ENCODE measurements at places on chromosomes 11 and 22.

DNA sequence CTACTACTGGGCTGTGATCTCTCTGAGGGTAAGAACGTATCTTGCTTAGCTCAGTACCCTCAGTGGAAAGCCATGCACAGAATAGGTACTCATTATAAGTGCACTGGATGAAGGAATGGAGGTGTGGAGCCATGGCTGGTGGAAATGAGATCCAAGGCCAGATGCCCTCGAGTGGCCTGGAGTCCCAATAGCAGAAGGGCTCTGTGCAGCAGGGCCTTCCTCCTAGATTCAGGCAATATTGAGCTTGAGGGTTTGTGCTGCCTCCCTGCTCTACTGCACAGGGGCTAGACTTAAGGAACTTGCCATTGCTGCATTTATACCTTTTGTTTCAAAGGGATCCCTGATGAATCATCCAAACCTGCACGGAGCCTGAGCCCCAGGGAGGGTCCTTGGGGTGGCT, 33.6 kb upstream of the TUB start:
- no peak for DNase-seq

DNA sequence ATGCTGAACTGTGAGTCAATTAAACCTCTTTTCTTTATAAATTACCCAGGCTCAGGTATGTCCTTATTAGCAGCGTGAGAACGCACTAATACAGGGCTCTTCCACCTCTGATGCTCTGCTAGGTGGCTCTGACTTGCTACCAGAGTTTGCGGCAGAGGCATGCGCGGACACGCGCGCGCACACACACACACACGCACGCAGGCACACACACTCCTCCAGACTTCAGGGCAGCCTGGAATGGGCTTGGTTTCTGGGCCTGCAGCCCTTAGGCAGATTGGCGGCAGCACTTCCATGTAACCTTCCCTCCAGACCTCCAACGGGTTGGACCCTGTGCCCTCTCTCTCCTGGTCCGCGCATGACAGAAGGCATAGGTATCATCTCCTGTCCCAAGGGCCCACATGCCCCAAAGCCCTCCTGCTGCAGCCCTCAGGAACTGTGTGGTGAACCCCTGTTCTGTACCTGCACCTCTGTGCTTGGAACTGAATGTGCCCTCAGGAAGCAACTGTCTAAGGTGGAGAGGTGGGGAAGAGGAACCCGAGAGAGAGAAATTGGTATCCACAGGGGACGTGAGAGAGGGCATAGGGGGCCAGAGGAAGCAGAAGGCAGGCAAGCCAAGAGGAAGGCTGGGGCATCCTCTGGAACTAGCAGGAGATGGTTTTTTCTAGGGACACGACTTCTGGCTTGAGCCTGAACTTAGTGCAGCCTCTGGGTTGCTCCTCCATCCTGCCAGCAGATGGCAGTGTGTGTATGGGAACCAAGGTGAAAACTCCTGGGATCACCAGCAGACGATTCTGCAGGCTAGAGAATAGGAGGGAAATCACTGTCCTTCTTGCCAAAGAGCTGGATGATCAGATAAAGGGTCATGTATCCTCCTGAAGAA, 23.4 kb upstream of the RIC3 start:
- DNase-seq: peak; percentile 31

GRCh38 chr11:92253945-92254344, 29.3 kb downstream of the FAT3 start:
- DNase-seq: no peak

DNA sequence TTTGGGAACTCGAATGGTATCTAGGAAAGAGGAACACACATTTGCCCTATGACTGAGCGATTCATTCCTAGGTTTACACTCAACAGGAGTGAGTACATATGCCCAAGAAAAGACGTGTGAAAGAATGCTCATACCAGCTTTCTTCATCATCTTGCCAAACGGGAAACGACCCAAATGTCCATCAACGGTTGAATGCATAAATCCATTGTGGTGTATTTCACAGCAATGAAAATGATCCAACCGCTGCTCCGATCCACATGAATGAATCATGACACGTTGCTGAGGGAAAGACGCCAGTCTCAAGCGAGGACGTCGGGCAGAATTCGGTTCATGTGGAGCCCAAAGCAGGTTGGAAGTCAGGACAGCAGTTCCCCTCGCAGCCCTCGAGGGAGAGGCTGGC, 71.5 kb downstream of the CYTH4 start:
- no peak for DNase-seq

GRCh38 chr11:17102462-17102861, 25.0 kb upstream of the RPS13 start:
- no peak for DNase-seq

GRCh38 chr11:32526760-32527159, 56.9 kb upstream of the EIF3M start:
- DNase-seq: no peak

DNA sequence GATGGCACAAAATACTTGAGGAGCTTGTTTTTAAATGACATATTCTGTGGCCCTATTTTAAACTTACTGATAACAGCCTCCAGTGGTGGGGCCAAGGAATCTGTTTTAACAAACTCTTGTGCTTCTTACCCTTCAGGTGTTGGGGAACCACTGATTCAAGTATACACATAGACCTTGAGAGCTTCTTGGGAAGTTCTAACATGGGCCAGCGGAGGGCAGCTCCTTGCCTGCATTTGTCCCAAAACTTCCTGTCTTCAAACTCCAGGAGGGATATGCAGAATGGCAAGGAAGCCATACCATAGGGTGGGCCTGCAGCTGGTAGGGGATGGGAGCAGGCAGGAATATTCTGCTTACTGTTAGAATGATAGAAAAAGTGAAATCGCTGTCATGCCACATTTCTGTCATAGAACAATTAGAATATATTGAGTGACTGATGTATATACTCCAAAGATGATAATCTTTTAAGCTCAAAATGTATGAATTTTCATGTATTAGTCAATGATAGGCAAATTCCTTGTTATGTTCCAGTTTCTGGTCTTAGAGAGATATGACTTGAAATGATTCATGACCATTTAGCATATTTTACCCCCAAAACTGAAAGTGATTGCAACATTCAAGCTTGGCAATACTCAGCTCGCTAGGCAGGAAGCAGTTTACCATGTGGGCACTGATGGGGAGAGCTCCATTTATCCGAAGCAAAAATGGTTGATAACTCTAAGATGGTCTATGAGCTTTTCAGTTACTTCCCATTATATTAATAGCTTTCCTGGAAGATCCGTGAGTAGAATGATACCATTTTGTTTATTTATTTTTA, 9.2 kb downstream of the EXT2 start:
- DNase-seq: no peak

GRCh38 chr11:11587122-11587521, 34.7 kb downstream of the GALNT18 start:
- DNase-seq: no peak

DNA sequence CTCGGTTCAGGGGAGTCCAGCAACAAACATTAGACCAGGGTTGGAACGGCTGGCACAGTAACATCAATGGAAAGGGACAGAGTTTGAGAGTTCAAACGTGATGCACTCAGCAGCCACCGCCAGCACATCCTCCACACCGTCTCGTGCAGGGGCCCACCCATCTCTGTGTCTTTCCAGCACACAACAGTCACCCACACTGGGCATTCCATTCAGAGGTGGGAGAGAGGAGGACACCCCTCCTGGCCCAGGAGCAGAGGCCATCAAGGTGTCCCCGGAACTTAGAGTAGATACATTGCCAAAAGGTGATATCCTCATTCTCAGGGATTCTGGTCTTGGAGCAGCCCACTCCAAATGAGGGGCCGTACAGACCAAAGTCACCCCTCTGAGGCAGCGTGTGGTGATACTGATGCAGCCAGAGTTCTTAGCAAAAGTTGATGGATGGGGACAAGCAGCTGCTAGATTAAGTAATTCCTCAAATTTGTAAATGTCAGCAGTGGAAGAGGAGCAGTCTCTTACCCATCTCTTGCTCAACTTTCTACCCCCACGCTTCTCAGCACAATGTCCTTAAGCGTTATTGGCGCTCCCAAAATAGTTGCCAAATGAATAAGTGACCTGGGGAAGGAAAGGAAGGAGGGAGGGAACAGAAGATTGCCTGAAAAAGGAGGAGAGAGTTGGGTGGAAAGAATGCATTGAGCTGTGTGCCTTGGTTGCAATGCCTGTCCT, 5.5 kb downstream of the SNAP29 start:
- DNase-seq: no peak

GRCh38 chr11:128574576-128575011, 12.8 kb downstream of the ETS1 start:
- DNase-seq: no peak

DNA sequence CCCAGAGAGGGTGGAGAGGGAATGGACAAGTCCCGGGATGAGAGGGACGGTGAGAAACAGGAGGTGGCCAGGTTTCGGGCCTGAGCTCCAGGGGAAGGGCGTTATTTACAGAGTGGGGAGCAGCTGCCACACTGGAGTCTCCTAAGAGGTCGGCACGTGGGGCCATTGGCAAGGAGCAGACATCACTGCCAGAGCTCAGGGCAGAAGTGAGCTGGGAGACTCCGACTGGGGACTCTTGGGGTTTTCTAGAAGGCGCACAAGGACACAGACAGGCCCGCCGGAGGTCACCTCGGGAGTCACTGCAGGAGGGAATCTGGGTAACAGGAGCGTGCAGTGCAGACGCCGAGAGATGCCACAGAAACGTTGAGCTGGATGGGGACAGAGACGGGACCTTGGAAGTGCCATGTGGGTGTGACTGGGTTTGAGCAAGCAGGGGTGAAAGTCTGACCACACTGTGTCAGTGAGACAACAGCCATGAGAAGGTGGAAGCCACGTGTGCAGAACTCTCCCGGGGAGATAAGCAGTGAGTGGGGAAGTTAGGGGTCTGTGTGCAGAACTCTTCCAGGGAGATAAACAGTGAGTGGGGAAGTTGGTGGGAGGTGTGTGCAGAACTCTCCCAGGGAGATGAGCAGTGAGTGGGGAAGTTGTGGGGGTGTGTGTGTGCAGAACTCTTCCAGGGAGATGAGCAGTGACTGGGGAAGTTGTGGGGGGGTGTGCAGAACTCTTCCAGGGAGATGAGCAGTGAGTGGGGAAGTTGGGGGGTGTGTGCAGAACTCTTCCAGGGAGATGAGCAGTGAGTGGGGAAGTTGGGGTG, 187.5 kb downstream of the SHANK2 start:
- no peak for DNase-seq

- no peak for DNase-seq
Measured at GRCh38 chr22:36846949-36847348, 13.9 kb upstream of the NCF4 start.

DNA sequence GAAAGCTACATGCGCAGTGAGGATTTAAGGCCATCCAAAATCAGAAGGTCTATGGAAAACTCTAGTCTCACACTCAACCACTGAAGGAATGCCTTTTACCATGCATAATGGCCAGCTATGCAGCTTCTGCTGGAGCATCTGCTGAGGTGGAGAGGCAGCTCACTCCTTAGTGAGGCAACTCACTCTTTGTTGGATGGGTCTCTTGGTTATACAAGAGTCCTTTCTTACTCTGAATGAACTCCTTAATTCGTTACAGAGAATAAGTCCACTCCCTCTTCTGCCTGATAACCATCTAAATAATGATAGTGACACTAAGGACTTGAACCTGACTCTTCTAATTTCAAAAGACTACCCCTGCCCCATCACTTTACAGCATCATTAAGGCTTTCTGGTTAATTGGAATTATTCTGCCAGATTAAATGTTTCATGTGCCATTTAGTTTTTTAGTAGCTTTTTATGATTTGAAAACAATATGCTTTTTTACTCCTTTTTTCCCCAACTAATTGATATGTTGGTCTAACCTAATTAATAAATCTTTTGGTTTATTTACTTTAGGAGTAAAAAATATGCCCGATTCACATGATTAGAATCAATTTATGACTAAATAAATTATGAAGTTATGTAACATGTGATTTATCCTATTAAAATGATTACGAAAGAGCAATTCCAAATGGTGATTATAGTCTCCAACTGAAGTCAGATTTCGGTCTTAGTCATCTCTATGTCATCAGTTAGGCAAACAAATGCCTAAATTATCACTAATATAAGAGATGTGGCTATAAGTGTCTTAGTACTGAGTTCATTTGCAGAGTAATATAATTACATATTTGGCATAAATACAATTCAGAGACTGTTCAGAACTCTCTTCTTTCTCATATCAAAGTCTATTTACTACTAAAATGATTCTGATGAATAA, 286.7 kb upstream of the CCDC90B start:
- DNase-seq: no peak

DNA sequence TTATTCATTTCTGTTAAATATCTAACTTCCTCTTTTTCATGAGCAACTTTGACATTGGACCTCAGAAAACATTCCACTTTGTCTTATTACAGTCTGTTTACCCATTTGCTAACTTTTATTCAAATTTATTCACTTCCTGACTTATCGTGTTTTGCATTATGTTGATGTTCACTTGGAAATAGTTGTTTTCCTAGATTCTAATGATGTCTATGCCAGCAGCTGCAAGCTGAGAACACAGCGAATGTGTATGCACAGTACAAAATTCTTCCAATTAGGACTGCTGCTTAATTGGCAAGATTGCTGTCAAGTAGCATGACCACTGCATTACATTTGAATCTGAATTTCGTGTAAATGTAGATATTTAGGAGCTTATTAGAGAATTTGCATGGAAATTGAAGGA, 61.5 kb upstream of the GRIA4 start:
- no peak for DNase-seq

DNA sequence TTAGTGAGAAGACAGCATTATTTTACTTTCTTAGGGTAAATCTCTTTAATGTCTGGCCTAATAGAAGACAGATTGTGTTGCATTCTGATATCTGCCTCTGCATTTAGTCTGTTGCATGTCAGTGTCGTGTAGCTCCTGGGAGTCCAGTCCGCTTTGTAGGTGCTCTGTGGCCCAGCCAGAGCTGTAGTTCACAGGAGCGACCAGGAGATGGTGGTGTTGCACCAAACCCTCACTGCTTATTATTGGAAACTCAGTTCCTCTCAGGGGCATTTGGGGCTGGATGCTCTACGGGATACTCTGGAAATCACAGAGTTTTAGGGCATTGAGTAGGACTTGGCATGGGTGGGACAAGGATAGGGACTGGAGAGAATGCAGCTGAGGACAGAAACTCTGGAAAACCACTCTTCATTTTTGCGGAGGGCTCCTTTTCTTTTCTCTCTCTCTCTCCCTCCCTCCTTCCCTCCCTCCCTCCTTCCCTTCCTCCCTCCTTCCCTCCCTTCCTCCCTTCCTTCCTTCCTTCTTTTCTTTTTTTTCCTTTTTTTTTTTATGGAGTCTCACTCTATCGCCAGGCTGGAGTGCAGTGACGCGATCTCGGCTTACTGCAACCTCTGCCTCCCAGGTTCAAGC, 21.7 kb downstream of the MIAT start:
- DNase-seq: peak; percentile 73

- DNase-seq: no peak
Measured at GRCh38 chr22:25350551-25350971, 131.1 kb downstream of the CRYBB2 start.

Data from CD4-positive, alpha-beta T cell treated with Interleukin-15 for 4 hours (primary cell).